ENCODE measurements at places on chromosomes 2 and 18. TPM values are rescaled to one million over a fixed set of nuclear protein-coding genes. Genes with fewer than 3 reads are reported as not detected.

GRCh38 chr2:118806797-118807667, 40.4 kb downstream of the EN1 start:
- DNase-seq: no peak

- DNase-seq: no peak
These were observed 83.5 kb downstream of the NCKAP1 start for GRCh38 chr2:182954789-182955188.

DNA sequence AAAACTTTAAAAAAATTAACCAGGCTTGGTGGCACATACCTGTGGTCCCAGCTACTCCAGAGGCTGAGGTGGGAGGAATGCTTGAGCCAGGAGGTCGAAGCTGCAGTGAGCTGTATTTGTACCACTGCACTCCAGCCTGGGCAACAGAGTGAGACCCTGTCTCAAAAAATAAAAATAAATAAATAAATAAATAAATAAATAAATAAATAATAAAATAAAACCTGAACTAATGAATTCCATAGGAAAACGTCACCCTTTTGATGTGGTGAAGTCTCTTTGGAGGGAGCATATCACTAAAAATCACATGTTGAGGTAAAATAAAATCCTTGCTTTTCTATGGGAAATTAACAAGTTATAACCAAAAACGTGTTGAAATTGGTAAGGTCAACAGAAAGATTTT, 29.6 kb upstream of the ITGAV start:
- DNase-seq: no peak

DNA sequence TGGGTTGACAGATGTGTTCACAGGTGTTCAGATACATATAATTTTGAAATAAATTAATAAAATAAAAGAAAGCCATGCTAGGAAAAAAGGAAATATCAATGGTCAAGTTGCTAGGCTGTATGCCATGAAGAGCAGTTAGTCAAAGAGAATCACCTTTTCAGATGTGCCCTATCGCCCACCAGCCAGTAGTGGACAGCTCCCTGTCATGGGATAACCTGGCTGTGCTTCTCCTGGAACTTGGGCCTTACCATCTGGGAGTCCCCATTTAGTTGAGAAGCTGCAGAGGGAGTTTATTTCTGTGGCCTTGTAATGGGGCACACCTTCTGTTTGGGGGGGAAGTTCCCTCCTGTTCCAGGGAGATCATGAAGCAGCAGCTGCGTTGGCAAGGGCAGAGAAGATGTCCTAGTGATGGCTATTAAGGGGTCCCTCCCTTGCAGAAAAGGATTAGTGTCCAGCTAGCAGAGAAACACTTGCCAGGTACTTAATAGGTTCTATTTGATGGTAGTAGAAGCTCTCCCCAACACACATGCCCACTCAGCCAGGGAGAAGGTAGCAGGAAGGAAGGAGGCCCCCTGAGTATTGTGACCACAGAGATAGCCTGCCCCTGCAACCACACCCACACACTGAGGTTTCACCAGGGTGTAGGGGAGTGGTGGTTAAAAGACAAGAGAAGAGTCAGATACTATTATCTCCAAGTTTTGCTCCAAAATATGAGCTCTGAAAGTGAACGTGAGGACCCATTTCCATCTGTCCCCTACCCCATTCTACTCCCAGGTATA, 117.7 kb downstream of the B3GNT2 start:
- DNase-seq: no peak

Gene SERPINB7
- not detected for total RNA-seq

DNA sequence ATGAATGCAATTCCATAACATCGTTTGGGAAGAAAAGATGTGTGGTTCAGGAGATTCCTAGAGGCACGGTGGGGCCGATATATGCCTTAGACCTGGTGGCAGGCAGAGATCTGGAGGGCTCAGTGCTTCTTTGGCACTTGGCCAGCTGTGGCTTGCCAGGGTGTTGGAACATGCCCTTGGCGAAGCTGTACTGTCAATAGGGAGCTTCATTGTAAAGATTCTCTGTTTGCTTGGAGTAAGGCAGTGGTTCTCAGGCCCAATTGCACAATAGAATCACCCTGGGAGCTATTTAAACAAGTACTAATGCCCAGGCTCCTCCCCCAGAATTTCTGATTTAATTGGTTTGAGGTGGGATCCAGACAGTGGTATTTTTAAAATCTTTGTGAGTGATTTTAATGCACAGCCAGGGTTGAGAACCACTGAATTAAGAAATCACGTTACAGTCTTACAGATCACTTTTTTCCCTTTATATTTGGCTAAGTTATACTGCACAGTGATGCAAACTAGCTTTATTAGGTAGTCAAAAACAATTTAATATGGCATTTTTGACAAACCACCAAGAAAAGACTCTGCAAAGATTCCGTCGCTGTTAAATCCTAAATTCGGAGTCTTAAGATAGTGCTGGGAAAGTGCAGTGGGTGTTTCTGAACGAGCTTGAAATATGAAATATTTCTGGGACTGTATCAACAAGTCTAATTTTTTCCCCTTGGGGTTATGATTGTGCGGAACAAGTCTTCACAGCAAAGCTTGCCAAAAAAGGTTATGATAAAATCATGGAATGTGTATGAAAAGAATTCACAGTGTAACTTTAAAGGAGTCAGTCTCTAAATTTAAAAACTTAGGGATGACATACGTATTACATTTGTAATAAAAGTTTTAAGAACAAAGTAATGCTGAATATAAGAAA, 78.0 kb downstream of the CRIM1 start:
- no peak for DNase-seq

Gene SKA1
- 0.11 TPM for total RNA-seq

DNA sequence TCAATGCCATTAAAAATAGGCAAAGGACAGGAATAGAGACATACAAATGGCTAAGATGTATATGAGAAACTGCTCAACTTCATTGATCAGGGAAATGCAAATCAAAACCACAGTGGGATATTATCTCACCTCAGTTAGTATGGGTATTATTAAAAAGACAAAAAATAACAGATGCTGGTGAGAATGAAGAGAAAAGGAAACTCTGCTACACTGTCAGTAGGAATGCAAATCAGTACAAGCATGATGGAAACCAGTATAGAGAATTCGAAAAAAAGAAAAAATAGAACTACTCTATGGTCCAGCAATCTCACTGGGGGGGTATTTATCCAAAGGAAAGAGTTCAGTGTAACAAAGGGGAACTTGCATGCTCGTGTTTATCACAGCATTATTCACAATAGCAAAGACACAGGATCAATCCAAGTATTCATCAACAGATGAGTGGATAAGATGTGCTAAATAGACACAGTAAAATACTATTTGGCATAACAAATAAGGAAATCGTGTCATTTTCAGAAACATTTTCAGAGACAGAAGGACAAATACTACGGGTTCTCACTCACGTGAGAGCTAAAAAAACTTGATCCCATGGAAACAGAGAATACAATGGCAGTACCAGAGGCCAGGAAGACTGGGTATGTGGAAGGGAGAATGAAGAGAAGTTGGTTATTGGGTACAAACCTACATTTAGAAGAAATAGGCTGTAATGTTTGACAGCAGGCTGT, 60.6 kb downstream of the CCDC74A start:
- DNase-seq: no peak

Gene FZD7
- total RNA-seq: 10.3 TPM

DNA sequence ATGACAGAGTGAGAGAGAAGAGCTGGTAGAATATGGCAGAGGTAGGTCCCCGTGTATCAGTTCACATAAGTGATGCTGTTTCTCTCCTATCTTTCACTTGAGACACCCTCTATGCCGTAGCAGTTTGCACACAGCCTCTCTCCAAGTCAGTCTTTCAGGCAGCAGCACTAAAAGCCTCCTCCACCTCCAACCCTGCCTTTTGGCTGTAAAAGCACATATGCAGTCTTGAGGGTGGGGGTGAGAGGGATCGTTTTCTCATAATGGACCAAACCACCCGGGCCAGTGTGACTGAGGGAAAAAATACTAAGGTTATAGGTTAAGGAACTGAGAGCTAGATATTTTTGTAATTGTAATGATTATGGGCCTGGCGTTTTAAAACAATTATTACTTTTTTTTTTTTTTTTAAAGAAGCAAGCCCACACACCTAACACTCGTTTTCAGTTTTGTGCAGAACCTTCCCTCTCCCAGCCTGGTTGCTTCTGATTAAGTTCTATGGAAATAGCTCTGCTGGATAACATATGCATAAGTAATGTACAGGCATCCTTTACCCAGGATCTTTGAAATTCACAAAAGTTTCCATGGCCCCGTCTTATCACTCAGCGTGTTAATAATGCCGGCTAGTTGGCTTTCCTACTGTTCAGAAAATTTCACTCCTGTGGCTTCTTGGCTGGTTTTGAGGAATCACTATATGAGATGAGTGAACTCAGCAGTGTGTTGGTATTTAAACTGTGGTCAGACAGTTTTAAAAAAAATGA, 112.2 kb upstream of the MEIS1 start:
- DNase-seq: no peak

DNA sequence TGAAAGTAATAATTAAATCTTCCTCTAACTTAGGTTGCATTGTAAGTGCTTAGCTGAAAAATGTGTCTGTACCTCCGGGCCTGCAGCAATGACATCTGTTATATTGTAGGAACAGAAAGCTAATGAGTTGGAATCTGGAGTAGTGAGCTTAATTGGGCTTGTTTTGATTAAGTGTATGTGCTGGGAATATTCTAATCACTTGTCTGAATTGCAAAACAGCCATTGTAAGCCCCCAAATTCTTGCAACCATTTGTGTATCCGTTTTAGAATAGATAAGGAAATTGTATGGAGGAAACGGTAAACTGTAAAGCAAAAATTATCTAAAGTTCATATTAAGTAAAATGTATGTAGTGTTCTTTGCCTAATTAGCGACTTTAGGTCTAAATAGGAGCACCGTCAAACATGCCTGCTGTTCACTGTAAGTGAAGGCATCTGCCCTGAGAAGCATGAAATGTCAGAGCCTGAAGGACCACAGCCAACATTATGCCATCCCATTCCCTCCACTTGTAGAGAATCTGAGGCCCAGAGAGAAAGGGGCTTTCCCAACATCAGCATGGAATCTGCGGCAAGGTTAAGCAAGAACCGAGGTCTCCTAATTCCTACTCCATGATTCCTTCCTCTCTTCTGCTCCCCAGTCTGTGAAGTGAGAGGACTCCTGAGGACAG, 466.4 kb downstream of the TDRD15 start:
- DNase-seq: no peak

DNA sequence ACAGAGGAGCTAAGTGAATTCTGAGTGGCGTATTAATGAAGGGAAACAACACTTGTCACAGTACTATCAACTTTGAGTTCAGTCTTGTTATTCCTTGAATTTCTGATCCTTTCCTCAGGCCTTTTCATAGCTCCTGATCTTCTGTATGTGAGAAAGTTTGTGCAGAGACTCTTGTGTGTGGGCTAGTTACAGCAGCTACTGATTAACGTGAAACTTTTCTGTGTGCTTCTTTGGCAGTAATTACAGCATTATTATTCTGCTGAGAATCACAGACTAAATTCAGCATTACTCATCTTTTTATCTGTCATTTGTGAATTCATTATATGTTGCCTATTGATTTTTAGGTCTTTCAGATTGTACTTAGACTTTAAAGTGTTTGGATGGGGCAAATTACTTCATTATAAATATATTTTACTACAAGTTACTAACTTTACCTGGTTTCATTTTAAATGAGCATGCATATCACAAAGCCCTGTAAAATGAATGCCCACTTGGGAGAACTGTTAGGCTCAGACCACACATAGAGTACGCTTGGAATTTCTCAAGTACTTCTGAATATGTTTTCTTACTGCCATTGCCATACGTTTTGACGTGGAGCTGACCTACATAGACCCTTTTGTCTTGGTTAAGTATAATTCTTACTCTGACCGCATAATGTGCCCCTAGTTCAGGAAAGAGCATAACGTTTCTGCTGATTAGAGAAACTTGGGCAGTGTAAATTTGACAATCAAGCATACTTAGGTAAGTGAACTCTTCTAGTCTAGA, 36.2 kb downstream of the CREB1 start:
- no peak for DNase-seq

DNA sequence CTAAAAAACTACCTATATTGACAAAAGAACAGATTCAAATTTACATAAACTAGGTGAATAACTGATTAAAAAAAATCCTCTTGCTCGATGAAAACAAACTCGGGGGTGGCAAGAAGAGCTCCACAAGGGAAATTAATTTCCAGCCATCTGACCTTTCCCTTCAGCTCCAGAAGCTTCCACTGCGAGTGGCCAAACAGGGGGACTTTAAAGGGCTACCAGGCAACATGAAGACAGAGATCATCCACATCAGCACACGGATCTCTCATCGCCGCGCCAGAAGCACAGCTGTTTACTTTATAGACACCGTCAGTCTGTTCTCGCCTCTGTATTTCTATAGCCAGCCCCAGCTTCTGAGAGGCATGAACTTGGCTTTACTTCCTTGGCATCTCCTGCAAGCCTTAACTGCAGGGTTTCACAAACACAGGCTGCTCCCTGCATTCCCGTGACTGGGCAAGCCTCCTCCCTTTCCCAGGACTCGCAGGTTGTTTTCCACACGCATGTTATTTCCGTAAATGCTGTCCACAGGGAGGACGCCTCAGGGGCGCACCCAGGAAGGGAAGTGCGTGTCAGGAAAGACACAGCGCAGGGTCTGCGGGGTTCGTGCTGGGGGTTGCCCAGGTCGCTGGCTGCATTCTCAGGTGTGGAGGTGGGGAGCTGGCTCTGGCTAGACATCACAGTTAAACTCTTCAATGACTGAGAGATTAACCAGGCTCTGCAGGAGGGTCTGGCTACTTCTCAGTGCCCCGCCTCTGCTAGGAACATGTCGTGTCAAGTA, 85.0 kb downstream of the USP40 start:
- peak; percentile 60 for DNase-seq

Gene SCN3A
- 1.7 TPM for total RNA-seq

Gene CRYBA2
- total RNA-seq: not detected

DNA sequence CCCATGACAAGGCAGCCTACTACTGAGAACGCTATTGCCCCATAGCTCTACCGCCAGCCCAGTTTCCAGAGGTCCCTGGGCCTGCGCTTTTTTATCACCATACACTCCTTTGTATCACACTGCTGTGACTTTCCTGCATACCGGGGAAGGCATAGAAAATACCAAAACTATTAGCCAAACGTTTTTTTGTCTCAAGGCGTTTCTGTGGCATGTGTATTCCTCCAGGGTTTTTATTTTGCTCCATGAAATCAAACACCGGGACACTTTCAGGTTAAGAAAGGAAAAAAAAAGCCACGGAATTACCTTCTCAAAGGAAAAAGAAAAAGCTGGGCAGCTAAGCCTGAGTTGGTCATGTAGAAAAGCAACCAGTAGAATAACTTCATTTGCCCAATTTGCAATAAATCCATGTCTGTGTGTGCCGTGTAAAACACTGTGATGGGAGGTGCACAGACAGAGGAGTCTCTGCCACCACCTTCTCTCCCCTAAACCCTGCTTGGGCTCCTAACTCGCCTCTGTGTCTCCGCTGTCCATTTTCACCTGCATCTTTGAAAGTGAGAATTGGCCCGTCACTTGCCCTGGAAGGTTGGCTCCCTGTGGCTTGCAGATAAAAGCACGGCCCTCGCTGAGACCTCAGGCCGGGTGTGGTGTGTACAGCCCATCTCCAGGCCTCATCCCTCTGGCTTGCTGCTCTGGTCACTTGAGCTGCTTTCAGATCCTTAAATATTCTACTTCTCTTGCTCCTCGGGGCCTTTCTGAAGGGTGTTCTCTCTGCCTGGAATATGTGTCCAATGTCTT, 1.7 kb downstream of the AMER3 start:
- DNase-seq: no peak

Gene TMEM131
- 20.1 TPM for total RNA-seq

- no peak for DNase-seq
These were observed 144.3 kb downstream of the RBMS1 start for GRCh38 chr2:160349306-160349705.

Gene TRABD2A
- total RNA-seq: 0.74 TPM

Gene ZC3H6
- total RNA-seq: 12.4 TPM
